ENCODE measurements at places on chromosomes 2 and 18.

- no peak for DNase-seq
Measured at GRCh38 chr2:45901468-45902032, 250.1 kb downstream of the PRKCE start.

GRCh38 chr18:58562999-58563667 is 65.8 kb downstream of the ALPK2 start:
- DNase-seq = no peak

DNA sequence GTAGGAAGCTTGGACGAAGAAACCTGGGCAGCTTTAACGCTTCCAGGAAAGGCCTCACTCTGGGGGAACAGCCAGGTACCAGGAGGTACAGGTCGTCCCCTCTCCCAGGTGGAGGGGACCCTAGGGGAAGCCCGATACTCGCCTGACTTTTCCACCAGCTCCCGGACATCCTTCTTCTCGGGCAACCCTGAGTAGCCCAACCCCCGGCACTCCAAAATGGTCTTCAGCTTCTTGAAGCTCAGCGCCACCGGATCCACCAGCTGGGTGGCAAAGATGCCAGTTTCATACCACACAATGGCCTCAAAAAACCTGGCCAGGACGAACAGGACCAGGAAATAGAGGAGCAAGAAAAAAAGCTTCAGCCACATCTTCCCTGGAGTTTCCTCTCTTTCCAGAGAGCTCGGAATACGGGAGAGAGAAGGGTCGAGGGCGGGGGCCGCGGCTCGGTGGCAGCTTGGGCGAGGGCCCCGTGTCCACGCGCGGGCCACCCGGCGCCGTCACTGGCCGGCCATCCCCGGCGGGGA is 1.1 kb downstream of the RNF103 start:
- peak; percentile 37 for DNase-seq

GRCh38 chr2:117693154-117693553 is 121.3 kb upstream of the DDX18 start:
- no peak for DNase-seq

DNA sequence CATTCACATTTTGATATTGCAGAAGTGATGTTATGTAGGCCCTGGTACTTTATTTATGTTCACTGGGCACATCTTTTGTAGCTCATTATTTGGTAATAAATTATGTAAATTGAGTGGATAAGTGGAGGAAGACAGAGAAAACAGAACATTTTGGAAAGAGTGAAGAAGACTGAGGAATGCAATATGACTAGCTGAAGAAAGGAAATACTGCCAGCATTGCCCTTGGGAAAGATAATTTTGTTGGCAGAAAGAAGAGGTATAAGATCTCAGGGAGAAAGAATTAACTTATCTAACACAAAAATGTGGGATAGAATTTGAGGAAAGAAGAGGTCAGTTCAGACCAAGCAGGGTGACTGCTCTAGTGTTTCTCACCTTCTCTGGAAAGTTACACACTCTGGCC is 118.8 kb downstream of the TTC27 start:
- DNase-seq = no peak

DNA sequence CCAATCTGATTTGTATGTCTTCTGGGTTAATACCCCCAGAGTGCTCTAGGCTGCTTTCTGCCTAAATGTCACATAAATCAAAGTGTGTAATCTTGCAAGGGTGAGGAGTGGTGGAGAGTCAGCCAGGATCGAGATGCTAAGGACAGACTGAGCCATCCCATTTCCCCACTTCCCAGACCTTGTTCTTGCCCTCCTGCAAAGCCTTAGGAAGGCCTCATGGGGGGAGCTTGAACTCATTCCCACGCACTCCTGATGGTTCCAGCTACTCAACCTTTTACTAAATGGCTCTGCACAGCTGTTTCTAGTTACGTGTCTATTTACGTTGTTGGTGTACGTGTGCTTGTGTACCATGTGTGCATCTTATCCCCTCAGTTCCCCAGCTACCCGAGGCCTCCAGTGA is 423.6 kb upstream of the TNP1 start:
- DNase-seq = no peak

GRCh38 chr18:45231617-45232016 is 383.7 kb upstream of the SLC14A2 start:
- no peak for DNase-seq

DNA sequence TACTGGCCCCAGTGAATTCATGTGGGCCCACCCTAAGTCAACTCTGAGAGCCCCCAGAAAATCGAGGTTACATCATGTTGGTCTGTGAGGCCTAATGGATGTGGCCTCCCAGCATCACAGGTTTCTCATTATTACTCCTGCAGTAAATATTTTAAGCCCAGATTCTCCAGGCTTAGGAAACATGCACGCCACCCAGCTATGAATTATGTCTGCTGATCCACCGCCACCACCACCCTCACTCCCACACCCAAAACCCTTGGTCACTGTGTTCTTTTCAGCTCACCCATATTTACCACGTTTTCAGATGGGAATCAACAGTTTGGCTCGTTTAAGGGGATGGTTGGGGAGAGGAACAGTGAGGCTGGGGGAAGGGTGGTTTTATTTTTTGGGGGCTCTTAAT is 128.6 kb downstream of the NCK2 start:
- DNase-seq = no peak

- DNase-seq = peak; percentile 30
Measured at GRCh38 chr2:231489990-231490389, 25.7 kb upstream of the NCL start.

- no peak for DNase-seq
Measured at GRCh38 chr2:20596193-20596972, 54.5 kb downstream of the HS1BP3 start.

DNA sequence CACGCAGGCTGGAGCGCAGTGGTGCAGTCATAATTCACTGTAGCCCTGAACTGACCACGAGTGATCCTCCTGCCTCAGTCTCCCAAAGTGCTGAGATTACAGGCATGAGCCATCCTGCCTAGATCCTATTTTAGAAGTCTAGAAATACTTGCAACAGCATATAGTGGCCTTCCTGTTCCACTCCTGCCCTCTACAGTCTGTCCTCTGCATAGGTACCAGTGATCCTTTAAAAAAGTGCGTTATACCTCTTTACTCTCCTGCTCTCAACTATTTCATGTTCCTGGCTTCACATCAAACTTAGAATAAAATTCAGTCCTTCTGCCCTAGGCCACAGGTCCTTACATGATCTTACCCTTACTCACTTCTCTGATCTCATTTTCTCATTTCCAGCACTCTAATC is 6.0 kb downstream of the COMMD1 start:
- no peak for DNase-seq

GRCh38 chr2:98569197-98569793 is 39.0 kb downstream of the COA5 start:
- DNase-seq = peak; percentile 65

DNA sequence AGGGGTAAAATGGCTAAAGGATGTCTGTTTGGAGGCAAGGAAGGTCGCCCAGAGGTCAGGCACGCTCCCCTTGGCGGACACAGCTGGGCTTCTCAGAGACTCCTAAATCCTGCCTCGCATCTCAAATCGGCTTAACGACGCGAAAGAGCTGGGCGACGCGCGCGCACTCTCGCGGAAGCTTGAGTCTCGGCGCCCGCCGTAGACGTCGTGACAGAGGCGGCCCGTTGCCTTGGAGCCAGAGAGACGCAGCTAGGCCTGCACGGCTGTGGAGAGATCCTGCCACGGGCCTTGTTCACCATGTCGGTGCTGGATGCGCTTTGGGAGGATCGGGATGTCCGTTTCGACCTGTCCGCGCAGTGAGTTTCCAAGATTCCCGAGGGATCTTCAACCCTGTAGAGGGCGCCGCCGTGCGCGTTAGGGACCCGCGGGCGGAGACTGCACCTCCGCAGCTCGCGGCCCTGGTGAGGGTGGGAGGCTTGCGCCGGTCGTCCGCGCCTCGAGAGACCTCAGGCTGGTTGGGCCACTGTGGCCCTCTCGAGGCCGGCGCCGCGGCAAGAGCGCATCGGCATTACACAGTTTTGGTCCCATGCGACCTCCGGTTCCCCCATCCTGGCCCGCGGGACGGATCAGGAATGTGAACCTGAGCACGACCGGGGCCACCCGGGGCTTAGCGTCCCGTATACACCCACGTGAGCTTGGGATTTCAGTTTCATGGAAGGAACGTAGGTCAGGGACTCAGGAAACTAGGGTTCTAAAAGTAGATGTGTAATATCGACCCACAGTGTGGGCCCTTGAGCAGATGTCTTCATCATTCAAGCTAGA is at the start of gene BBS5:
Gene BBS5 (plus strand): TSS at position 238 of the 822 bp plus-strand sequence. CDS start 60 bp downstream, at position 298.
- DNase-seq = peak; percentile 71

Measured in CD4-positive, alpha-beta T cell treated with Interleukin-17A for 1 hour (primary cell).